ENCODE measurements at places on chromosomes 11 and 22.

- DNase-seq: no peak
Observed at GRCh38 chr11:134656861-134657540, 245.0 kb upstream of the B3GAT1 start.

DNA sequence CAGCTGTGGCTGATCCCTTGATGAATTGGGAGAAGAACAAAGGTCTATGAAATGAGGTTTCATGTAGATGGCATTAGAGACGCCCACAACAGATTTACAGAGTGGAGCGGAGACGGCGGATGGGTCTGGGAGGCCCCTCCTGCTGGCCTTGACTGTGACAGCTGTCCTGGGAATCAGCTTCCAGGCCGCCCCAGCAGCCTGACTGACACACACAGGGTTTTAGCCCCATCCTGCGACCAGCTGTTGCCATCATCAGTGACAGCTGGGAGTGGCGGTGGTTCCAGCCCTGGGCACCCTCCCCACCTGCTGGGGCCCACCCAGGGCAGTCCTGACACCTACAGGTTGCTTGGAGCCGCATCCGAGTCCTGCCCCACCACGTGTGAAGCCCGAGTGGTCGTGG lies 64.0 kb upstream of the PPP6R3 start:
- DNase-seq: peak; percentile 92

- no peak for DNase-seq
Observed at GRCh38 chr11:129652835-129653234, 162.8 kb upstream of the TMEM45B start.

- DNase-seq: peak; percentile 85
Observed at GRCh38 chr11:73647459-73648100, 1.2 kb downstream of the PLEKHB1 start.

- DNase-seq: peak; percentile 83
Observed at GRCh38 chr11:68841718-68842426, at the start of gene CPT1A. TSS of gene CPT1A (minus strand) at chr11:68841916. CDS start at chr11:68815474, 26,442 bp downstream.

DNA sequence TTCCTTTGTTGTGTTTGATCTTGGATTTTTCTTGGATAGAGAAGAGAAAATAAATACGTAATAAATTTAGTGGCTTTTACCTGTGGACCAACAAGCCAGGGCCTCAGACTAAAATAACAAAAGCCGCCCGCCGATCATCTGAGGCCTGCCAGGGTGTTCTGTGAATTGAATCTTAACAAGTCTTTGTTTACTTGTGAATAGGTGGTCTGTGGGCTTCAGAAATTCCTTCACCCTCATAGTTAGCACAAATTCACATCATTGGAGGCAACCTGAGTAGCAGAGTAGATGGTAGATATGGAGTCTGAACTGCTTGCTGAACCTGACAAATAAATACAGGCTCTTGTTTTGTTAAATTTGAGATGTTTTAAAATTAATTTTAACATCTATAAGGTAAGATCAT lies 176.3 kb upstream of the MTNR1B start:
- DNase-seq: no peak

DNA sequence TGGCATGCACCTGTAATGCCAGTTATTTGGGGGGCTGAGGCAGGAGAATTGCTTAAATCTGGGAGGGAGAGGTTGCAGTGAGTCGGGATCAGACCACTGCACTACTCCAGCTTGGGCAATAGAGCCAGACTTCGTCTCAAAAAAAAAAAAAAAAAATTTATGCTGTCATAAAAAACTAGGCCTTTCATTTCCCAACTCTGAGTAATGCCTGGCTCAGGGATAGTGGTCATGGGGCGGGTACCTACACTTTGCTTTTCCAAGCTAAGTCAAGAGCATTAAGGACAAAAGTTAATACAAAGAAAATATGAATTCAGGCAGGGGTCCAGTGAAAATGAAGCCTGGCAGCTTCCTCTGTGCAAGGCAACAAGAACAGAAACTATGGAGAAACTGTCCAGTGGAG lies 16.3 kb downstream of the CPSF7 start:
- DNase-seq: no peak

- DNase-seq: no peak
Observed at GRCh38 chr22:36860821-36861659, at the start of gene NCF4. TSS of gene NCF4 (plus strand) at chr22:36861006. CDS start at chr22:36861172, 166 bp downstream.

DNA sequence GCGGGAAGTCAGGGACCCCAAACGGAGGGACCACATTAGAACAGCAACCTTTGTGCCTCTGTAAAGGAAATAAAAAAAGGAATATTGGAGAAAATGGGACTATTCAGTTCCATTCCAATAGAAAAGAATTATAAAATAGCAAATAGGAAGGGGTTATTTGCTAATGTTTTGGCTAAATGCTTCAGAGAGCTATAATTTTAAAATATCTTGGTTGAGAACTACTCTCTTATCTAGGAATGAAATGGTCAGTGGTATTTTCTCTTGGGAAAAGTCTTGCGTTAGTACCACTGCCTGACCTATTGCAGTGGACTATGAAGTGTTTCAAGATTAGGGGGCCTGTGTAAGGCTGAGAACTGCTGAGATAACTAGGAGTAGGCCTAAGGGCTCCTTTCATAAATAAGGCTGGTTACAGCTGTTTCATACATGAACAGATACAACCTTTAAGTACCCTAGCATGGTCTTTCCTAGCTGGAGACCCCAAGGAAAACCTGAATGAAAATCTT lies 6.9 kb upstream of the WEE1 start:
- no peak for DNase-seq

DNA sequence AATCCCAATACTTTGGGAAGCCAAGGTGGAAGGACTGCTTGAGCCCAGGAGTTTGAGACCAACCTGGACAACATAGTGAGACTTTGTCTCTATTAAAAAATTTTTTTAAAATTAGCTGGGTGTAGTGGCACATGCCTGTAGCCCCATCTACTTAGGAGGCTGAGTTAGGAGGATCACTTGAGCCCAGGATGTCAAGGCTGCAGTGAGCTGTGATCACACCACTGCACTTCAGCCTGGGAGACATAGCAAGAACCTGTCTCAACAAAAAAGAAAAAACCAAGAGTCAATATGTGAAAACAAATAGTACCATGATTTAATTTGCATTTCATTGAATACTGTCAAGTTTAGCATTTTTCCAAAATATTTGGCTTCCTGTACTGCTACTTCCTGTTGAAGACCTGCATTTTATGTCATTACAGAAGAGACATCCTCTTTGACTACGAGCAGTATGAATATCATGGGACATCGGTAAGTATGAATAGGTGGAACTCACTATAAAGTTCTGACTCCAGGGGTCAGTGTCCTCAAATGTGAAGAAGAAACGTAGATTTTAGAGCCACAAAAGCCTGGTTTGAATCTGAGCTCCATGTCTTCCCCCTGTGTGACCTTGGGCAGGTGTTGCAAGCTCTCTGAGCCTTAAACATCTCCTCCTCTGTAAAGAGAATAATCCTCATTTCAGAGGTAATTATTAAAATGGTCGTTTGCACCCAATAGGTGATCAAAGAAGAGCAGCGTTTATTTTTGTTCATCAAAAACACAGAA lies 16.0 kb downstream of the CDC45 start:
- DNase-seq: no peak

All from D721Med (cell line).